ENCODE measurements at places on chromosomes 16 and 17.

GRCh38 chr16:1709356-1709755, 3.4 kb downstream of the MAPK8IP3 start:
- no peak for DNase-seq

DNA sequence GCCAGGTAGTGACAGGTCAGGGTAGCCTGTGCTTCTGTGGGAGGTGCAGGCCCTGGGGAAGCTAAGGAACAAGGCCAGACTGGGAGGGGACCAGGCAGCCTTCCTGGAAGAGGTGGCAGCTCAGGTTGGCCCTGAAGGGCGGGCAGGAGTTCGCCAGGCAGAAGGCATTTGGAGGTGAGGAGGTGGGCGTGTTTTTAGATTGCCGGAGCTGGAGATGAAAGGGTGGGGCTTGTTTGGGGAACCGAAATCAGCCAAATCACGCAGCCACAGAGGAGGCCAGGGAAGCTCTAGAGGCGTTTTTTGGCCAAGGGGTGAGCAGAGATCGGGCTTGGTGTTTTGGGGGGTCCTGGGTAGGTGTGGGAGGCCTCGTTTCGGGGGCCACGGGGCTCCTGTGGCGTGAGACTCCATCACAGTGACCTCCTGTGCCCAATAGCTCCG, 7.6 kb downstream of the ADCY7 start:
- DNase-seq, result no peak

GRCh38 chr16:16139806-16140205, 83.5 kb downstream of the ABCC6 start:
- no peak for DNase-seq

DNA sequence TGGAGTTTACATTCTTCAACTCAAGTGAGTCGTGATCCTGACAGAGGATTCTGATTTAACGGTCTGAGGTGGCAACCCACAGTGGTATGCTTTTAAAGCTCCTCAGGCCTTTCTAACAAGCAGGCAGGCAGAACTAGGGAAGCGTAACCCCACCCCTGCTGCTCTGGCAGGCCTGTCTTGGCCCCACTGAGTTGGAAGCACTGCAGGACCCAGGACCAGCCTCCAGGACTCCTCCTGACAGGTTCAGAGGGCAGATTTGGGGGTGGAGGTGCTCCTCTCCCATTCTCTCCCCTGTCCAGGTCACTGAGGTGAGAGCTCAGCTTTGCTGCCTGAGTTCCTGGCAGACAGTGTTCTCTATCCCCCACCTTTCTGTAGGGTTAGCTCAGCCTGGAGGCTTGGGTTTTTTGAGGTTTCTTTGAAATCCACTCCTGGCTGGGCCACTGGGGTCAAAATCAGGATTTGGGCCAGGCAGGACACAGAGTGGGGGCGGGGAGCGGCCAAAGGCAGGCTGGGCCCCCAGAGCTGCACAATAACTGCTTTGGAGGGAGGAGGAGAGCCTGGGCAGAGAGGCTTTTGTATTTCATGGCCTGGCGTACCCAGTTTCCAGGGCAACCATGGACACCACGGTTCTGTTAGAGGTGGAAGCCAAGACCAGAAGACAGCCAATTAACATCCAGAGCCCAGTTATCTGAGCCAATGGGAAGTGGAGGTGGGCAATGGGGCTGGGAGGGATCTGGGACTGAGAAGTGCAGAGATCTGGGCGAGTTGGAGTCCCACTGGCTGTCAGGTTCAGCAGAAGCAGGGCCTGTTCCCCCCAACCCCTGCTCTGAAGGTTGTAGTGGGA, 9.5 kb downstream of the MRPL27 start:
- DNase-seq, result peak; percentile 54

GRCh38 chr17:60390186-60390585, 1.7 kb downstream of the USP32 start:
- peak; percentile 69 for DNase-seq

DNA sequence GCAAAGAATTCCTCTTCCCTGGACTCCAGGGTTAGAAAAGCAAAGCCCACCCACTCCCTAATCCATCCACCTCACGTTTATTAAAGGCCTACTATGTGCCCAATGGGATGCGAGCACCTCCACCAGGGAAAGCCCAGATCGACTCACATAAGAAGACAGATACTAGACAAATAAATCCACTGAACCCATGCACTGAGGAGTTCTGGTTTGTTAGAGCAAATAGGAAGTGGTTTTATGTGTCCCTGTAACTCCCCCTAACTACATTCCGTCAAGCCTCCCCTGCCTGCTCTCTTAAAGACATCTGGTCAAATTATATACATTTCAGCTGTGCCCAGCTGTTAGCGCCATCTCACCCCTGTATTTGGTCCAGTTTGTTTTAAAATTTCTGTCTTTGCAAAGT, 218.5 kb upstream of the RPL38 start:
- no peak for DNase-seq

GRCh38 chr16:85550953-85551924, 61.9 kb upstream of the GSE1 start:
- DNase-seq, result no peak

DNA sequence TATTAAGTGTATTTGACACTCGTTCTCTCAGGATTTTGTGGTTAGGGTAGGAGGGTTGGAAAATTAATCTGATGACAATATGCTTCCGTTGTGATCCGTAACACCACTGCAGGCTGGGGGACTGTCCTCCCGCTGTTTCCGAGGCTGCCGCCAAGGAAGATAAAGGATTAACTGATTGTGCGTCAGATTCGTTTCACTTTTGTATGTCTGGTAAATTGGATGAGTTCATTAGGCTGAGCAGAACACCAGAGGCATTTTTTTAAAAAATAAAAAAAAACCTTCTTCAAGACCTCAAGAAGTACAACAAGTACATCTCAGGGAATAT, 486.7 kb upstream of the SALL1 start:
- peak; percentile 36 for DNase-seq

DNA sequence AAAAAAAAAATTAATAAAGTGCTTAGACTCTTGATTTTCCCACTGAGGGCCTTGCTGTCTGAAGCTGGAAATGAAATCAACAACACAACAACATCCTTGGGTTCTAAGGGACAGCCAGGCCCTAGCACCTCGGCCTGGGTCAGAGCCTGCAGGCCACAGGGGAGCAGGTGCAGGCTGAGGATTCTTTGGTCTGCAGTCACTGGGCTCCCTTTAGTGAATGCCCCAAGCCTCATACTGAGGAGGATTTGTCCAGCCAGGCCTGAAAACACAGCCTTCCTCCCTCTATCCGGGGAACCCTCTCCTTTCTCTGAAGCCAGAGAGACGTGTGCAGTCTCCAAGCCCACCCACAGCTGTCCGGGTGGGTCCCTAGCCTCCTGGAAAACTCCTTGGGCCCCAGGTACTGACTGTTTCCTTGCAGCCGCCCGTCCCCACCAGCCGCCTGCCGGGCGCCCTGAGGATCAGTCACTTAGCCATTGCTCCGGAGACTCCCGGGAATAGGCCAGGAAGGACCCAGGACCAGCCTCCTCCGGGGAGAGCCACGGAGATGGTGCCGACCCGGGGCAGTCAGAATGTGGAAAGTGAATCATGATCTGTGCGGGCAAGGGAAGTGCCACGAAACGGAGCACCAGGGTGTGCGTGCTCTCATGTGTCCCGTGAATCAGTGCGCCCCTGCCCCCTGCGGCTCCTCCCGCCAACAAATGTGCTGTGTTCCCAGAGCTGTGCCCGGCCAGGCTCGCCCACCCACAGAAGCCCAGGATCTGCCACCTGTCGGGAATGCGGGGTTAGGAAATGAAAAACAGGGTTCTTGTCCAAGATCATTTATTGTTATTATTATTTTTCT, 91.0 kb downstream of the RTN4RL1 start:
- no peak for DNase-seq

- no peak for DNase-seq
Measured at GRCh38 chr16:85689285-85689949, 663 bp upstream of the GINS2 start.

GRCh38 chr17:82679586-82680465, 18.7 kb downstream of the RAB40B start:
- no peak for DNase-seq

- no peak for DNase-seq
Measured at GRCh38 chr17:50461550-50462132, 7.0 kb downstream of the CHAD start.

DNA sequence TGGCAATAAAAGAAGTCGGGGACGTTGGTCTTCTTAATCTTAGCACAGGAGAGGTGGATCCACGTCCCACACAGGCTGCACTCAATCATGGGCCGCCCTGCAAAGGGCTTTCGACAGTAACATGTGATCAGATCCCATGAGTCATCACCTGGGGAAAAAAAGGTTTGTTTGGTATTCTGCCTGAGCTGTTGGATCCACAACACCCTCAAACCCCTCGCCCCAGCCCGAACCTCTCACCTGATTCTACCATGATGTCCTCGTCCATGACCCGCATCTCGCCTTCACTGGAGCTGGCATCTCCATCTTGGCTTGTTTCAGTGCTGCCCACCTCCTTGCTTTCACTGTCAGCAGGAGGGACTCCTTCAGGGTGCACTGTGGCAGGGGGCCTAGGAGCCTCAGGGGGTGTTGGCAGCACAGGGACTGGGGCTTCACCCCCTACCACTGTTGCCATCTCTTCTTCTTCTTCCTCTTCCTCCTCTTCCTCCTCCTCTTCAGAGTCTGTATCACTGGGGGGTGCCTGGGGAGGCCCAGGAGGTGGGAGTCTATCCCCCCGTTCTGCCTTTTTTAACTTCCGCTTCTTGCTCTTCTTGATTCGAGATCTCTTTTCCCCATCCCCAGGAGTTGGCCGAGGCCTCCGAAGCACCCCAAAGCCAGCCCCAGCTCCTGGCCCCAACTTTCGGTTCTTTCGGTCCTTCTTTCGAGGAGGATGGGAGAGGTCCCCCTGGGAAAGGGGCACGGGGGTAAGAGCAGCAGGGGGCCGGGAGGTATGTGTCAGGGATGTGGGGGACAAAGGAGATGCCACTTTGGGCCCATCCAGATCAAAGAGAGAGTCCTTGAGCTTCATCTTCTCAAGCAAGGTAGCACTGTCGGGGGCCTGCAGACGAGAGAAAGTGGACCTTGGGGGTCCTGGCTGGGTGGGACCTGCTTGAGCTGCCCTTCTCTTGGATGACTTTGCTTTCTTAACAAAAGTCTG, 1.7 kb upstream of the DVL2 start:
- peak; percentile 67 for DNase-seq

- peak; percentile 97 for DNase-seq
Measured at GRCh38 chr16:30947859-30948666, 805 bp upstream of the ORAI3 start.

DNA sequence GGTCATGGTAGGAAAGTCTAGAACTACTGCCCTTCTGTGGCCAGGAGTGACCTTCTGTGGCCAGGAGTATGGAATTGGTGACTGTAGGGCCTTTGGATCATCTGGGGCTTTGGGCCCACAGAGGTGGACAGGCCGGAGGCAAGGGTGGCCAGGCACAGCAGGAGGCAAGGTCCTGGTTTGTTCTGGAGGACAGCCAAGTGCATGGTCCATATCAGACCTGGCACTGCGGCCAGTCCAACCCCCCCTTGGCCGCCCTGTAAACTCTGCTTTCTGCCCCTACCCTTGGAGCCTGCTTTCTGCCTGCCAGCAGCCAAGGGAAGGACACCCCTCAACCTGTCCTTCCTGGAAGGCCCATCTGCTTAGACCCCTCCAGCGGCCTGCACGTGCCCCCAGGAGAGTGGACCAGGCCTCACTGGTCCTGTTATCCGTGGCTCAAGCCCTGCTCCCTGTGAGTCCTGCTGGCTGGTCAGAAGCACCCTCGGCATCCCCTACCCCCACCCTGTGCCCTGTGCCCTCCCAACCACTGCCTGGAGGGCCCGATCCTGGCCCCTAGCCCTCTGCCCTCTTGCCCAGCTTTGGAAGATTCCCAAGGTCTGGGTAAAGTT, 2.3 kb upstream of the DCXR start:
- no peak for DNase-seq

- DNase-seq, result no peak
Measured at GRCh38 chr16:78645657-78646056, 546.2 kb downstream of the WWOX start.
